ENCODE measurements at places on chromosomes 2 and 18.

GRCh38 chr2:231386446-231386845 lies 9.1 kb upstream of the B3GNT7 start:
- DNase-seq, result no peak

DNA sequence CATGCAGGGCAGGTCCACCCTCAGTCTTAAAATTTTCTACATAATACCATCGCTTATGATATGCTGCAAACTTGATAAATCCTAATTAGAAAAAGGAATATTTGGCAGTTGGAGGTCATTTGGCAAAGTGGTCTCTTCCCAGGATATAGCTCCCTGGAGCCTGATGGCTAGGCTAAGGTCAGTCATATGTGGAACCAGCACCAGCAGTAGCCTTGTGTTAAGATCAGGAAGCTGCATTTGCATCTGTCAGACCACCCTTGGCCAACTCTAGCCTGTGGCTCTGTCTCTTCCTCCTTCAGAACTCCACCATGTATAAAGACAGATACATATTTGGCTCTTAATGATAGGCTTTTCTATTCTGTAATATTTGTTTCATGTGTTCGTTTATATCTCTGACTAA lies 5.4 kb upstream of the HK2 start:
- DNase-seq, result no peak

- no peak for DNase-seq
These were observed 113.4 kb downstream of the MIB1 start for GRCh38 chr18:21853775-21854552.

GRCh38 chr2:144712550-144712940 lies 192.6 kb upstream of the ZEB2 start:
- DNase-seq, result no peak

DNA sequence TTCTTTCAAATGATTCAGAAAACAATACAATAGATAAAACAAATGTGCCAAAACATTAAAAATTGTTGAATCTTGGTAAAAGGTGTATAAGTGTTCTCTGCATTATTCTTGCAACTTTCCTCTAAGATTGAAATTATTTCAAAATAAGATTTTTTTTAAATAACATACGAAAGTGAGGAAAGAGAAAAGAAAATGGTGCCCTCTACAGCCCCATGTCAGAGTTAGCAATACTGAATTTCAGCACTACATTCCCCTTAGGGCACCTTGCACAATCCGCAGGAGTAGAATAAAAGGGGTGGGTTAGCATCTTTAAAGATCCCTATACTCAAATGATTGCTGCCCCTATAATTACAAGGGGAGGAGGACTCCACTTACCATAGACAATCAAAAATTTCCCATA lies 433.7 kb downstream of the BCL11A start:
- DNase-seq, result no peak

DNA sequence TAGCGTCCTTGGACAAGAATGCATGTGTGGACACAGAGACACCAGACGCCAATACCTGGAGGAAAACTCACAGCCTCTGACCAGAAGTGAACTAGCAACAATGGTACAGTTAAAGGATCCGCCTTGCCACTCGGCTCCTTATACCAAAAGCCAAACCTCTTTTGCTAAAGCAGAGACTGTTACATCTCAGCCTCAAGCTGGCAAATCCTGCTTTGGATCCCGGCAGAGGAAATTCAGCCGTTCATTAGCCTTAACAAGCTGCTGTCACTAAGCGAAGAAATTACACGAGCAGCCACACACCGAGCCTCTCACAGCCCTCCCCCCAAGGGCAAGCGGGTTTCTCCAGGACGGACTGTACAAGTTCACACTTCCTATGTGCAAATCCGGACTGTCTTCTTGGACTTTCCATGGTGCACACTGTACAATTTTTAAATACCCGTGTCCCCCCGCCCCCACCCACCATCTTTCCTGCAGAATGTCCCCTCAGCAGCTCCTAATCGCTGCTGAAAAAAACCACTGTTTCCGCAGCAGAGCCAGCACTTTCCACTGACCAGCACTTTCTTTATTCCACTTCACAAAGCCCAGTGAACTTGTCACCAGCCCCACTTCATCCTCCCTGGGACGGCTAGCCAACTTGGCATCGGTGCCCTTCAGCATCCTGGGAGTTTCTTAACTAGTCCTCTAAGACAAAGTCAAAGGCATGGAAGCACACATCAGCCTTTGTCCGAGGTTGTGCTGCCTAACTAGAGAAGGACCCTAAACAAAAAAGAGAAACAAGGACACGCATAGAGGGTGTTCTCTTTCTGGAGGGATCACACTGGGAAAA lies 1.5 kb downstream of the KLF7 start:
- peak; percentile 85 for DNase-seq

- DNase-seq, result no peak
These were observed 14.4 kb upstream of the STON1 start for GRCh38 chr2:48515513-48515985.

GRCh38 chr2:238636269-238637073 lies 209.7 kb downstream of the ASB1 start:
- DNase-seq, result no peak

- no peak for DNase-seq
These were observed 69.3 kb upstream of the FN1 start for GRCh38 chr2:215505044-215505786.

- no peak for DNase-seq
These were observed 259.7 kb downstream of the MYCN start for GRCh38 chr2:16199882-16200553.

GRCh38 chr2:113831161-113831560 lies 58.7 kb upstream of the ACTR3 start:
- DNase-seq, result no peak

GRCh38 chr2:224948859-224949258 lies 93.4 kb downstream of the DOCK10 start:
- no peak for DNase-seq

DNA sequence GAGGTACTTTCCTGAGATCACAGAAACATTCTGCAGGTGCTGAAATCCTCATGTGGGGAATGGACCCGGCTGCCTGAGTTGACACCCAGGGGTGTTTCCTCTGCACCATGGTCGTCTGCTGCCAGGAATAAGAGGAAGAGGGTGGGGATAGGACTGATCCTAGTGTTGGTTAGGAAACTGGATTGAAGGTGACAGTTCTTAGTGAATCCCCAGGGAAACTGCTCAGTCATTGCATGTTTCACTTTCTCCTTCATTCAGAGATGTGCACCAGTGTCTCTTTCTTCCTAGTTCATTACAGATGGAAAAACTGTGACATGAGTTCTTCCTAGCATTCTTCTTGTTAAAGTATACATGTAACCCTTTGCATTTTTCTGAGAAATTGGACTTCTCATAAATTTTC lies 294.3 kb downstream of the PTGR3 start:
- no peak for DNase-seq

DNA sequence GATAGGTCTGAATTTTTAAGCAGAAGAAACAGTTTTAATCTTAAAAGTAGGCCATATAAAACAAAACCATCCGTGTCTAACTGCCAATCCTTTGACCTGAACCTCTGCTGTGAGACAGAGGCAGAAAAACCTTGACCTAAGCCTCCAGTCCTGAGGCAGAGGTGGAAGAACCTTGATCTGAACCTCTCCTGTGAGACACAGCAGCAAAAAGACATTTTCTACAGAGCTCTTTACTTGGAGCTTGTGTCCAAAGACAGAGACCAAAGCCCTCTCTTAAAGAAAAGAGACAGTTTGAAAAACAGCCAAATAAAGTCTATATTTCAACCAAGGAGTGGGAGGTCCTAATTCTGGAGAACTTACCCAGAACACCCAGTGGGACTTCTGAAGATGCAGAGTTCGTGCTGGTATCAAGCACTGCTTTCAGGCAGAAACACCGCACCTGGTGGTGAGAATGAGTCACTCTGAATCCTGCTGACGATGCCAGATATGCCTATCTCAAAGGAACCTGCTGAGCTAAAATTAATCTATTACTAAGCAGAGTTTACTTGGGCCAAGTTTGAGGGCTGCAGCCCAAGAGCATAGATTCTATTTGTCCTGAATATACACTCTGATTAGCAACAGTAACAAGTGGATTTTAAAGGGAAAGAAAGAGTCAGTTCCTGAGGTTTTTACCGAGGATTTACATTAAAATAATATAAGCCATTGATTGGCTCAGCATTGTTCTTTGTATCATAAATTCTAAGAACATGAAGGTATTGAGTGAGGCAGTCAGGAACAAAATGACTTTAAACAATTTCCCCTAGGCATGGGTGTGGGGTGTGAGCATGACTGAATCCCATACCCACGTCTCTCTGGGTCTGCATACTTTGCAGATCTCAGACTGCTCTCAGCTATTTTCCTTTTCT lies 806.4 kb downstream of the TRIB2 start:
- no peak for DNase-seq

DNA sequence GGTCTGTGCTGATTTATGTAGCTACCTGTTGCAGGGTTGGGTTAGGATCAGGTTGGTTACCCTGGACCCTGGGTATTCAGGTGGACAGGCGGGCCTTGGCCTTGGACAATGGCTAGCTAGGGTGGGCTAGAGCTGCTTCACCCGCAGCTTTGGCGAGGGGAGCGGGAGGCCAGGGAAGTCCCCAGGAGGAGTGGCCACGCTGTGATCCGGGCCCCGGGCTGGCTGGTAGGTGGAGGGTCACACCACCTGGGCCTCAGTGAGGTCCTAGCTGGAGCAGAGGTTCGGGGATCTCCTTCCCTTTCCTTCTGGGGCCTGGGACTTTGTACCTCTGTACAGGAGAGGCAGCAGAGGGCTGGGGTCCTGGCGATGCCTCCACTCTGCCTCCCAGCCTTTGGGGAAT lies 9.8 kb downstream of the RTP5 start:
- no peak for DNase-seq

DNA sequence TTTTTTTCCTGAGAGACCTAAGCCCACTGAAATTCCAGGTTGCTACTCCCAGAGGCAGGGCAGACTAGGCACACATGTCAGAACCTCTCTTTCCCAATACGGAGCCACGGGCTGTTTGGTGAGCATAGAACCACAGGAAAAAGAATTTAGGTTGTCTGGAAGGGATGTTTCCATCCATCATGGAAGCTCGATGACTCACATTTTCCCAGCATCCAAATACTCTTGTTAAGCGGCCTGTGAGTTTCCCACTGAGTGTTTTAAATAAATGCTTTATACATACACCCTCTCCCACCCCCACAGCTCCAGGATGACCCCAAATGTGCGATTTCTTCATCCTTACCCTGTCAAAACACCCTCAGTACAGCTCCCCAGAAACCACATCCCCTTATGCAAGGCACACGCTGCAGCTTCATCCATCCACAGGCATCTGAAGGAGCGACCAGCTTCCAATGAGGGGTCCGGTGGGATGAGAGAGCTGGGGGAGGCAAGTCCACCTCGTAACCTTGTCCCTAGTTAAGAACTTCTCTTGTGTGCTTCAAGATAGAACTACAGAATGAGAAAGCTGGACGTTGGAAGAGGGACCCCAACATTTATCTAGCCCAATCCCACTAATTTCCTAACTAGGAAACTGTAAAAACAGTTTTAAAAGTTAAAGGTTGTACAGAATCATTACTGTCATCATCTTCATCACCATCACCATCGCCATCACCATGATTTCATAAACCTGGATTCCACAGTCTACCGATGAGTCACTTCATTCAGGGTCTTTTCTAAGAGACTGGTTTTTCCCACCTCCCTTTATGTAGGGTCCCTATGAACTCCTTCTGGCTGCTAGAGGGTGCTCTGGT lies 63.5 kb upstream of the FZD7 start:
- no peak for DNase-seq

- DNase-seq, result no peak
These were observed 5.6 kb downstream of the KCNE4 start for GRCh38 chr2:223057569-223057968.

- DNase-seq, result no peak
These were observed 31.0 kb upstream of the NCKAP5 start for GRCh38 chr2:133599211-133599803.

GRCh38 chr2:166572937-166573336 lies 78.9 kb upstream of the SCN7A start:
- DNase-seq, result no peak

DNA sequence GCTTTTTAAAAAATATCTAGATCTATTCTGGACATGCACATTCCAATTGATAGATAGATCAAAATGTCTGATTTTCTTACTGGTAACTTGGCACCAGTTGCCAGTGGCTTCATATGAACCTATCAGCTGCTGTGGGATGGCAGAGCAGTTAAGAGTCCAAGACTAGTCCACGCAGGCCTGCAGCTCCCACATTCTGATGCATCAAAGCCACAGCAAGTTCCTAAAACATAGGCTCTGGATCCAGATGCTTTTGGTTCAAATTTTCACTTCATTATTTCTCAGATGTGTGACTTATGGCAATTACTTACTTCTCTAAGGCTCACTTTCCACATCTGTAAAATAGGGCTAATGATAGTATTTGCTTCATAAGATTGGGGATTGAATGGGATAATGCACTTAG lies 48.0 kb upstream of the CYP1B1 start:
- no peak for DNase-seq

GRCh38 chr18:68667121-68667520 lies 47.8 kb downstream of the TMX3 start:
- DNase-seq, result no peak

DNA sequence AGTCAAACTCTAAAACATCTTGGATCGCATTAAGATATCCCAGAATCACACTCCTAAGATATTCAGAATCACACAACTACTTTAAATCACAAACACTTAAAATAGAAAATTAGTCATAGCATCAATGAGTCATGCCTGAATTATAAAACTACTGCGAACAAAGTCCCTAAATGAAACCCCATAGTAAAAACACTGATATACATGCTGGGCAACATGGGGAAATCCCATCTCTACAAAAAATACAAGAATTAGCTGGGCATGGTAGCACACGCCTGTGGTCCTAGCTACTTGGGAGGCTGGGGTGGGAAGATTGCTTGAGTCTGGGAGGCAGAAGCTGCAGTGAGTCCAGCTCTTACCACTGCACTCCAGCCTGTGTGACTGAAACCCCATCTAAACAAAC lies 101.7 kb downstream of the COBLL1 start:
- DNase-seq, result no peak

DNA sequence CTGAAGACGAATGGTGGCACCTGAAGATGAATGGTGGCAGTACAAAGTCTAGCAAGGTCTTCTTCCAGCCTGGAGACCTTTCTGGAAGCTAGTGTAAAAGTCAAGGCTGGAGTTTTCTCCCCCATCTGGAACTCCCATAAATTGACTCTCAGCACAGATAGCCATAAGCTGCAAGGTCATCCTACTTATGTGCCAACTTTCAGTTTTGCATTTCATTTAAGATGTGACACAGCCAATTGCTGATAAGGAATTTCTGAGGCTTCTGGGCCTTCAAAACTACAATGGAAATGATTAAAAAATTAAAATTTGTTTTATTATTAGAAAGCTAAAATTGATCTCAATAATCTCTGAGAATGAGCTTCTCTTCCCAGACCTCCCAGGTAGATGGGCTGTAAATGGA lies 10.2 kb downstream of the XDH start:
- no peak for DNase-seq

- DNase-seq, result no peak
These were observed 261.2 kb downstream of the EIPR1 start for GRCh38 chr2:3116371-3116770.

GRCh38 chr18:48590678-48591077 lies 51.8 kb downstream of the CTIF start:
- DNase-seq, result no peak

GRCh38 chr18:62091487-62092120 lies 95.3 kb downstream of the PIGN start:
- DNase-seq, result no peak

- no peak for DNase-seq
These were observed 107.7 kb downstream of the ACKR3 start for GRCh38 chr2:236677368-236677767.

GRCh38 chr18:10449396-10449795 lies 5.0 kb upstream of the APCDD1 start:
- DNase-seq, result no peak

Measured in midbrain (tissue), 1 donor.